ENCODE measurements at places on chromosomes 2 and 18. TPM values are rescaled to one million over a fixed set of nuclear protein-coding genes. Genes with fewer than 3 reads are reported as not detected.

CFC1 gene
- not detected for total RNA-seq

NDC80 gene
- total RNA-seq = 8.6 TPM

FOXI3 gene
- total RNA-seq = not detected

PLA2R1 gene
- not detected for total RNA-seq

CPSF3 gene
- 19.1 TPM for total RNA-seq

FEZ2 gene
- 11.9 TPM for total RNA-seq

STK25 gene
- total RNA-seq = 59.9 TPM

HOXD8 gene
- not detected for total RNA-seq

DNAJC27 gene
- 10.6 TPM for total RNA-seq

FNDC4 gene
- 0.10 TPM for total RNA-seq

C2orf66 gene
- not detected for total RNA-seq

AGAP1 gene
- 2.7 TPM for total RNA-seq

GAD1 gene
- not detected for total RNA-seq

GALNT14 gene
- total RNA-seq = 0.31 TPM

TBC1D8 gene
- total RNA-seq = 11.3 TPM

TUBB8B gene
- total RNA-seq = not detected

CHN1 gene
- 3.0 TPM for total RNA-seq

RNF125 gene
- 57.0 TPM for total RNA-seq

SKA1 gene
- total RNA-seq = 0.73 TPM

USP14 gene
- total RNA-seq = 33.9 TPM

EML6 gene
- total RNA-seq = 0.73 TPM

IL1R2 gene
- total RNA-seq = 1.4 TPM

FMNL2 gene
- 1.2 TPM for total RNA-seq

NYAP2 gene
- total RNA-seq = 0.10 TPM

GALNT13 gene
- total RNA-seq = 0.21 TPM

VAMP5 gene
- 8.9 TPM for total RNA-seq

SALL3 gene
- under 0.01 TPM for total RNA-seq

C2orf80 gene
- total RNA-seq = not detected

FAM110C gene
- 0.52 TPM for total RNA-seq

TTR gene
- total RNA-seq = not detected

GDF7 gene
- 0.31 TPM for total RNA-seq

PRKAG3 gene
- total RNA-seq = not detected

UGT1A8 gene
- total RNA-seq = not detected

RTTN gene
- 42.0 TPM for total RNA-seq

TLX2 gene
- total RNA-seq = 0.10 TPM

INHA gene
- not detected for total RNA-seq

RAB17 gene
- 0.10 TPM for total RNA-seq

HTR2B gene
- total RNA-seq = not detected

MEMO1 gene
- 41.7 TPM for total RNA-seq

MZT2B gene
- total RNA-seq = 73.1 TPM

RABL2A gene
- 8.4 TPM for total RNA-seq

REG1B gene
- not detected for total RNA-seq

DSG4 gene
- total RNA-seq = not detected

MC2R gene
- under 0.01 TPM for total RNA-seq

TMEM247 gene
- not detected for total RNA-seq

Data from mononuclear cell (primary cell).